ENCODE measurements at places on chromosomes 6 and 20. TPM values are rescaled to one million over a fixed set of nuclear protein-coding genes. Genes with fewer than 3 reads are reported as not detected.

The C6orf132 gene
- polyA plus RNA-seq, result 33.8 TPM

The ABHD12 gene
- polyA plus RNA-seq, result 31.3 TPM

The SIRPD gene
- not detected for polyA plus RNA-seq

The CD24 gene
- 1,771 TPM for polyA plus RNA-seq

The CAGE1 gene
- 0.02 TPM for polyA plus RNA-seq

The HLA-DQB1 gene
- polyA plus RNA-seq, result 5.2 TPM

The SOBP gene
- 0.45 TPM for polyA plus RNA-seq

The BTNL2 gene
- not detected for polyA plus RNA-seq

The SLC22A7 gene
- polyA plus RNA-seq, result not detected

The AGER gene
- 5.5 TPM for polyA plus RNA-seq

The FRMD1 gene
- polyA plus RNA-seq, result 0.69 TPM

The FILIP1 gene
- polyA plus RNA-seq, result 2.0 TPM

The PPP1R3G gene
- polyA plus RNA-seq, result 0.03 TPM

The SOX18 gene
- 0.09 TPM for polyA plus RNA-seq

The CBFA2T2 gene
- polyA plus RNA-seq, result 11.6 TPM

The NRM gene
- 55.4 TPM for polyA plus RNA-seq

The SCUBE3 gene
- 0.80 TPM for polyA plus RNA-seq

The PABPC1L gene
- polyA plus RNA-seq, result 151 TPM

All from H1 (cell line).